ENCODE measurements at places on chromosomes 3 and 15.
A peak's percentile ranks its signal among the peaks of the same experiment; 100 is the strongest.

DNA sequence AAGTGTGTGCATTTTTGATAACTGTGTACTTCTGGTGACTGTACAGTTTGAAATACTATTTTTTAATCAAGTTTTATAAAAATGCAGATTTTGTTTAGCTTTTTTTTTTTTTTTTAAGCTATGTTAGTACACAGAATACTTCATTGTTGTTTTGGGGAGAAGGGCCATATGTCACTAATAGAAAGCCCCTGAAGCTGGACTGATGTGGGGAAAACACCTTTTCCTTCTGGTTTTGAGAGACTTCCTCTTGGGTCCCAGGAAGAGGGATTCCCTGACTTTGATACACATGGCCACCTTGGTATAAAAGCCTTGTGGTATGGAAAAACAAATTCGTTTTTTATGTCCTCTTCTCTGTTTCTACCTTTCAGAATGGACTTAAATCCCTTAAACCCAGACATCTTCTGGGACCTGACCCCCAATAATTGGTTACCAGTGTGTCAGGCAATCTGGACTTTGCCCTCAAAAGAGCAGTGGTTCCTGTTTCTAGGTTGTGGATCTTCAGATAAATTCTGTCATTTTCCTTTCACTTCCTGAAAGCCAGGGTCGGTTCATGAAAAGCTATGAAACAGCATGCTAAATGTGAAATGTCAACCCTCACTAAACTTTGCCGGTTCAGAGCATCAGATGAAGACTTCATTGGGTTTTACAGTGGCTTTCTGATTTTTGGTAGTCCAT is 31.1 kb upstream of the BLOC1S6 start:
- no peak for DNase-seq

- DNase-seq, result no peak
Observed at GRCh38 chr3:130619196-130619595, 102.2 kb downstream of the COL6A6 start.

DNA sequence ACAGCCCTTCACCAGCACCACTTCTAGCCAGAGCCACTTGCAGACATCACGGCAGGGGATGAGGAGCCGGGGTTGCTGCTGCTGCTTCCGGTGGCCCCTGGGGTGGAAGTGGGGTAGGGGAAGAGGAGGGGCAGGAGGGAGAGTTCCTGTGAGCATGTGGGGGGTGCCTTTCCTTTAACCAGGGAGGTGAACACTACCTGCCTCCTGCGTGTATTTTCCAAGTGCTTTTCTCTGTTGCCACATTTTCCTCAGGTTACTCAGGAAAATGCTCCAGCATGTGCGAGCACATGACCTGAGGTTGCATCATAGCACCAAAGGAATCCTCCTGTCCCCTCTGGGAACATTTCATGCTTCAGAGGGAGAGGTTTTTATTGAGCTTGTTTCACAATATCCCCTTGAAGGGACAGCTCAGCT is 12.2 kb upstream of the SACM1L start:
- DNase-seq, result peak; percentile 82

GRCh38 chr3:48476426-48477053 is 27.4 kb downstream of the SHISA5 start:
- no peak for DNase-seq

DNA sequence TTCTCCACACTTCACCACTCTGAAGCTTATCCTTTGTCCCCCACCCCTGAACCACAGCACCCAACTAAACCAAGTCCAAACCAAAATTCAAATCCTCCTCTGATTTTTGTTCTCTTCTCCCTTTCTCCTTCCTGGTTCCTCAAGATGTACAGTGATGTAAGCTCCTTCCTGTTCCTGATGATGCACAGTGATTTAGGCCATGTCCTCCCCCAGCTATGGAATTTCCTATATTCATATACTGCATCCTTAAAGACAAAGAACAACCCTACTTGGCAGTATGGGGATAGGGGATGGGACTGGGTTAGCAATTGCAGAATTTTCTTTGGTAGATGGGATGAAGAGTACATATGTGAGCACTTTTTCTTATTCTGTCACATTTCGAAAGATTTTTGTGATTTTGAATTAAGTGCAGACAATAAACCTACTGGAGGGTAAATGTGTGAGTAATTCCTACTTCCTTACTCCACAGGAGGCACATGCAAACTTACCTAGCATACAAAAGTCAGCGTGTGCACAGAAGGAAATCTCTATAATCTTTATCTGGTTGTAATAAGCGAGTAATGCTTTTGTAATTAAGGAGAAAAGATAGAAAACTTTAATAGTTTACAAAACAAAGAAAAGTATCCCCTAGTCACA is 125.0 kb downstream of the ANO10 start:
- no peak for DNase-seq

- no peak for DNase-seq
Observed at GRCh38 chr3:194373899-194374298, 4.4 kb upstream of the LRRC15 start.

GRCh38 chr15:90660195-90660998 is 56.7 kb upstream of the BLM start:
- peak; percentile 73 for DNase-seq

GRCh38 chr15:67118808-67119207 is 53.4 kb downstream of the SMAD3 start:
- DNase-seq, result no peak

All from SK-MEL-5 (cell line).